ENCODE measurements at places on chromosomes 11 and 22.

DNA sequence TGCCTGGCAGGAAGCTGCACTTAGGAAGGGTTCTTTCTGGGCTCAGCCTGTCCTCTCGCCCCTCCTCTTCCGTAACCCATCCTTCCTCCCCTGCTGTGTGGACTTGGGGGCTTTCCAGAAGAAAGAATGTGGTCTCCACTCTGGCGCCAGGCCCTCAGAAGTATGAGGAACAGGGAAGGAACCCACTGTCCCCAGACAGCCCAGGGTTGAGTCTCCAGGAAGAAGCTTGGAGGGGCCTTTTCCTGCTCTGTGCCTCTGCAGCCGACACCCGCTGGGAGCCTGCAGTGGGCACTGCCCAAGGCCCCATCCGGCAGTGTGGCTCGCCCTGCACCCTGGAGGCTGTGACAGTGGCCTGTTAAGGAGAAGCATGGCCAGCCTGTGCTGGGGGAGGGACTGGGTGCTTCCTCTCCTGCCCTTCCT is 112.6 kb downstream of the ST3GAL4 start:
- no peak for DNase-seq

GRCh38 chr11:16945671-16946469 is 68.3 kb downstream of the PLEKHA7 start:
- no peak for DNase-seq

DNA sequence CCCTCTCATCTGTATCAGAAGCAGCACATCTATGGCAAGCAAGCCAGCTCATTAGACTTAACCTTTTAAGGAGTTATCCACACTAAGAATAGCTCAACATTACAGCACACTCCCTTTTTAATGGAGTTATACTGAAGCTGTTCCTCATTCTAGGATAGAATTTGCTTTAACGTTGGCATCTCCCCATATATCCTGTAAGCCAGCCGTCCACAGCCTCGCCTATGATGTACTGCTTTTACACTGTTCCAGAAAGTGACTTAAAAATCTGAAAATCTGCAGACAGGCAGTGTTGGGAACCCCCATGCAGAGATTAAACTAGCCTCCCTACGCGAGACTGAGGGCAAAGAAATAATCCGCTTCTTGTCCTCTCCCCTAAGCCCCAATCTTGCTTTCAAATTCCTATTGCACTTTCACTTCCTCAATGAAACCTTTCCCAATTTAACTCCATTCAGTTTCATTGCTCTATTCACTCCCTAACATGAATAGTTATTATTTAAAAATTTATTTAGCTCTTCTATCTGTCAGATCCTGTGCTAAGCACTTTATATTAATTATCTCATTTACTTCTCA is 225.0 kb downstream of the BLID start:
- no peak for DNase-seq

- DNase-seq: no peak
These were observed 34.0 kb downstream of the SIK3 start for GRCh38 chr11:117064275-117064674.

- no peak for DNase-seq
These were observed 11.0 kb upstream of the CWF19L2 start for GRCh38 chr11:107468596-107468995.

DNA sequence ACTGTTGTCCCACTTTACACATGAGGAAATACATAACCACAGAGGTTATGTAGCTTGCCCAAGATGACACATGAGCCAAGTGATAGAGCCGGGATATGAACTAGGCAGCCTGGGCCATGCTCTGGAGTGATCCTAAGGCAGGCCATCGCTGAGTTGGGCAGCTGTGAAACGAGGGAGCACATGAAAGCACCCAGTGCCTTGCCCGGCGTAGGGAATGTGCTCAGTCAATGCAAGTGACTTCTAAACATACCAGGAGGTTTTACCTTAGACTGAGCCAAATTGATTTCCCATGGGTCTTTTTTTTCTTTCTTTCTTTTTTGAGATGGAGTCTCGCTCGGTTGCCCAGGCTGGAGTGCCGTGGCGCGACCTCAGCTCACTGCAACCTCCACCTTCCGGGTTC is 10.5 kb downstream of the GRIK4 start:
- DNase-seq: no peak

DNA sequence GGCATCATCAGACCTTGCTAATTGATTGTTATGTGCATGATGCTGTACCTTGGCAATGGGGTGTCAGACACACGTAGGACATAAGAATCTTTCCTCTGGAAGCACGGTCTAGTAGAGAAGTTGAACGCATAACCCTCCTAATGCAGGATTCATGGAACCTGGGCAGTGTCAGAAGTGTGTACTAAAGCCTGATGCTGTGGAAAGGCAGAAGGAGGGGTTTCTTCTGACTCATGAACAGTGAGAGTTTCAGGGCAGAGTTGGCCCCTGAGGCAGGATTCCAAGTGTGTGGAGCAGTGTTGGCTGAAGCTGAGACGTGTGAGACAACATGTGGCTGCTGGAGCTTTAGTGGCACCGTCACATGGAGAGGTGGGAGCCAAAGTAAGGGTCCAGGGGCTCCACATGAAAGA is 3.5 kb downstream of the PANX1 start:
- no peak for DNase-seq

DNA sequence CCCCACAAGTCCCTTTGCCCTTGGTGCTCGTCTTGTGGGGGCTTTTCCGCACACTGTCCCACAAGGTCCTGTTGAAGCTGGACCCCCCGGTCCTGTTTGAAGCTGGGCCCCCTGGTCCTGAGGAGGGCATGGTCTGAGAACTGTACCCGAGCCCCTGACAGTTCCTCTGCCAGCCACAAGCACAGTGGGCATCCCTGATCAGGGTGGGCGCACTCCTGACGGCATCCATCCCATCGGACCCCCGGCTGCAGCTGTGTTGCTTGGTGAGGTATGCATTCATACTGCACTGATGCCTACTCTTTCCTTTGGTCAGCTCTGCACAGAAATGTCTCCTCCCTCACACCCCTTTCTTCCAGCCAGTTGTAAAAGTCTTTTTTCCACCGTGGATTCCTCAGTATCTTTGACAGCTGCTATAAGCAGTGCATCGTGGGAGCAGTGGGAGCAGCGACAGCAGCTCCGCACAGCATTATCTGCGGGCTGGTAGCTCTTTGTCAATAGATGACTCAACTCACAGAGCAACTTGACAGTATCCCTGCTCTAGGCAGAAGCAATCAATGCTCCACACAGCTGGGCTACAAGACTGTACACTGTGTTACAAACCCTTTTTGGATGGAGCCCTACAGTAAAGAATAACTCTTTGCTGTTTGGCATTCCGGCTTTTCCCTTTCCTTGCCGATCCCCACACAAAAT is 1030.8 kb upstream of the CCDC90B start:
- DNase-seq: no peak

DNA sequence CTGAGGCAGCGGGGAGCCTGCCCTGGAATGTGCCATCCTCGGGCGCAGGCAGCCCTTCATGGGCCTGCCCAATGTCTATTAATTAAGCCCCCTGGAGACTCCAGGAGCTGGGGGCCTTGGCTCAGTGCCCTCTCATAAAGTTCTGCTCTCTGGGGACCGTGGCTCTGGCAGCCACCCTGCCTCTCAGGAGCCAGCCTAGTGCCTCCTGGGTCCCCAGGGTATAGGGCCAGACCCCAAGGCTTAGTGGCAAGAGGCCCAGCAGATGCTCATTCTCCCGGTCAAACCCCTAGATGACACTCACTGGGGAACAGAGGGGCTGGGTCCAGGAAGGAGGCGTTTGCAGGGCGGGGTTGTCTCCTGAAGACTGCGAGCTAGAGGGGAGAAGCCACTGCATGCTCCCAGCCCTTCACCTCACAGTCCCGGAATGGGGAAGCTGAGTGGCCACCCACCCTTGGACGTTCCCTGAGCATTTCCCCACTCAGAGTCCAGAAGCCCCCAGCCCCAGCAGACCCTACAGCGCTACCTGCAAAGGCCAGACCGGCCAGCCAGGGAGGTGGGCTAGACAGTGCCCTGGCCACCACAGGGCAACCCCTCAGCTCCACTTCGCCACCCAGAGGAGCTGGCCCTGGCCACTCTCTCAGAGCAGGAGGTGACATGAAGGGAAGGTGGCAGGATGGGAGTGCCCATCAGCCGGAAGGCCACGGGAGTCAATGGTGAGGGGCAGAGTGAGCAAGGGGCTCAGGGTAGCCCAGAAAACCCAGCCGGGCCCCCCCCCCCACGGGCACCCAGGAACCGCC is 83.0 kb downstream of the CDKN1C start:
- DNase-seq: no peak

GRCh38 chr11:11622772-11623171 is 967 bp upstream of the GALNT18 start:
- no peak for DNase-seq

- DNase-seq: no peak
These were observed 46.3 kb upstream of the RAPSN start for GRCh38 chr11:47495011-47495855.

GRCh38 chr22:23503736-23504440 is 76.2 kb downstream of the IGLL1 start:
- no peak for DNase-seq

- DNase-seq: no peak
These were observed 27.7 kb downstream of the CD44 start for GRCh38 chr11:35166369-35167360.

GRCh38 chr11:68666849-68667248 is 17.5 kb upstream of the GAL start:
- no peak for DNase-seq

DNA sequence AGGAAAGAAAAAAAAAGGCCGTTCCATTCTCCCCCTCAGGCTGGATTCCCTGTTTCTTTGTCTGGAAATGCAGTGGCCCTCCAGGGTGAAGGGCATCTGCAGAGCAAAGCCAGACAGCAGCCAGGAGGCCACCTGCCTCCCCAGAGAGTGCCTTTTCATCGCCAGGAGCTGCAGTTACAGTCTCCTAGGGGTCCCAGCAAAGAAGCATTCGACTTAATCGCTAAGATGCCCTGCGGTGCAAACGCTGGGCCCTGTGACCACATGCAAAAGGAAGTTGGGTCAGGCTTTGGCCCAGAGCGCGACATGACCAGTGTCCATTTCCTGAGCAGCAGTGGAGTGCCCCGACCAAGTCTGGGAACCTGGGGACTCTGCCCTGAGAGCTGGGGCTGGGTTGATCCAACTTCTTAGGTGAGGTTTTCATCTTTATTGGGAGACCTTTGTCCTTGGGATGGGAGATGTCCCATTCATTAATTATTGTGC is 304.6 kb downstream of the OPCML start:
- DNase-seq: no peak

- no peak for DNase-seq
These were observed 525 bp downstream of the MAPK8IP2 start for GRCh38 chr22:50600967-50601668.

DNA sequence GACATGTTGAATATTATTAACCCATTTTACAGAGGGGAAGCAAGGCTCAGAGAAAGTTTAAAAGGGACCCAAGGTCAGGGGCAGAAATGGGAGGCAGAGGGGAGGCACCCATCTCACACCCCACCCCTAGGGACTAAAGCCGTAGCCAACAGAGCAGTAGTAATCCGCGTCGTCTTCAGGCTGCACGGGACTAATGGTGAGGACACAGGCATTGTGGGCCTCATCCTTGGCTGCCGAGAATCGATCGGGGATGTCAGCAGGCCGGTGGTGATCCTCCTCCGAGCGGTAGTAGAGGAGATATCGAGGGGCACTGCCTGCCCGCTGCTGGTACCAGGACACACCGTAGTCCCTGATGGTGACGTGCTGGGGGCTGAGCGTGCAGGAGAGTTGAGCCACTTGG is 1.5 kb downstream of the VPREB3 start:
- DNase-seq: no peak

- DNase-seq: no peak
These were observed 2.0 kb downstream of the SERPINH1 start for GRCh38 chr11:75563978-75564552.

DNA sequence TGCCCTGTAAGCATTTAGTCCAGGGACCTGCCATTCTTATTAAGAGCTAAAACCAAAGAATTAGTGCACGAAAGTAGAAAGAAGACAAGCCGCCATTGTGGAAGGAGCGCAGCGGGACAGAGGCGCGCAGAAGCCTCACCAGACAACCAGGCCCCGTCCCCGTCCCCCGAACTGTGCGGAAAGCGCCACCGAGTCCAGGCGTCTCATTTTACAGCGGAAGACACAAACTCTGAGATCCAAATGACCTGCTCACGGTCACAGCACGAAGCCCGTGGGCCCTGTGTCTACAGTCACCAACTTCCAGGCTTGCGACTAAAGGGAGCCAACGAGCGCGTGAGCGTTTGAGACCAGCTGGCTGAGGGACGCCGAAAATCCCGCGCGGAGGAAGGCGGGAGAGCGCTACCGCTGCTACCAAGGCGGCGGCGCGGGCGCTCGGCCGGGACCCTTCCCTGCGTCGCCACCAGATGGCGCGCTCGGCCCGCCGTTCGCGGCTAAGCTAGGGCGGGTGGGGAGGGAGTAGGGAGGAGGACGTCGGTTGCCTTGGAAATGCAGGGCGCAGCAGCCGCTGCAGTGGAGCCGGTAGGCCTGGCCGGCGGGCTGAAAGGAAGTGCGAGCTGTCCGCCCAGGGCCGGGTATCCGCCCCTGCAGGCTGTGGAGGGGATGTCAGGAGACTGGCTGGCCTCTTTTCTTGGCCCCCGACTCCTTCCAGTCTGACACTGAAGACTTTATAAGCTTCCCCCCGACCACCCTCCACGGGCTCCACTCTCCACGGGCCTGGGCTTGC is 434 bp upstream of the CCDC83 start:
- DNase-seq: no peak

- DNase-seq: no peak
These were observed 83.9 kb downstream of the FEZ1 start for GRCh38 chr11:125412177-125412496.

- no peak for DNase-seq
These were observed 37.7 kb upstream of the CD44 start for GRCh38 chr11:35101223-35101622.

DNA sequence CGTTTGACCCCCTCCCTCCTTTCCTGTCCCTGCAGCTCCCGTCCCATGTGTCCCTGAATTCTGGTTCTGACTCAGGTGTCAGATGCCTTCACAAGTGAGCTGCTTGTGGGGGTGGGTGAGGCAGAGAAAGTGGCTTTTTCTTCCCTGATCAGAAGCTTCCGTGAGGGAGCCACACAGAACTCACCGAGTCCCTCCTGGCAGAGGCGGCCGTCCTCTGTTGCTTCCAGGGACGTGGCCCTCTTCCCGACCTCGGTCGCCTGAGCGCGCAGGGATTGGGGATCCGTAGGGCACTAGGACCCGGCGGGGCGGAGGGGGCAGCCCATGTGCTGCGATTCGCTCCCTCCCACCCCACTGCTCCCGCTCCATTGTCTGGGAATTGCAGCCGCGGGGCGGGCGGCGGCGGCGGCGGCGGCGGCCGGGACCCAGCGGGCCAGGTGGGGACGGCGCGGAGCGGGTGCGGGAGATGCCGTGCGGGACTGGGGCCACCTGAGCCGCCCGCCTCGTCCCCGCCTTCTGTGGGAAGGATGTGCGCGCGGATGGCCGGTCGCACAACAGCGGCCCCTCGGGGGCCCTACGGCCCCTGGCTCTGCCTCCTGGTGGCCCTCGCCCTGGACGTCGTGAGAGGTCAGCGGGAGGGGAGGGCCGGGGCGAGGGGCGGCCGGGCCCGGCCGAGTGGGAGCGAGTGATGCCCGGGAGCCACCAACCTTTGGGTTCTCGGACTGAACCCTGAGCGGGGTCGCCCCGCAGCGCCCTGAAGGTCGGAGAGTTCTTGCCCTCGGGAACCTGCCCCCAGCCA is at the start of gene TMEM132A:
TMEM132A (plus strand) TSS at position 351 of the 796 bp plus-strand sequence; CDS start at position 525, 174 bp downstream.
- DNase-seq: no peak

- no peak for DNase-seq
These were observed 21.9 kb downstream of the OTOG start for GRCh38 chr11:17568944-17569343.

- no peak for DNase-seq
These were observed 38.6 kb downstream of the SHISA8 start for GRCh38 chr22:41876275-41876674.
